ENCODE measurements at places on chromosomes 7 and 10.

- DNase-seq, result no peak
Observed at GRCh38 chr7:10913457-10913856, 60.2 kb upstream of the PHF14 start.

- DNase-seq, result no peak
Observed at GRCh38 chr10:31148951-31149350, 117.3 kb upstream of the ZNF438 start.

DNA sequence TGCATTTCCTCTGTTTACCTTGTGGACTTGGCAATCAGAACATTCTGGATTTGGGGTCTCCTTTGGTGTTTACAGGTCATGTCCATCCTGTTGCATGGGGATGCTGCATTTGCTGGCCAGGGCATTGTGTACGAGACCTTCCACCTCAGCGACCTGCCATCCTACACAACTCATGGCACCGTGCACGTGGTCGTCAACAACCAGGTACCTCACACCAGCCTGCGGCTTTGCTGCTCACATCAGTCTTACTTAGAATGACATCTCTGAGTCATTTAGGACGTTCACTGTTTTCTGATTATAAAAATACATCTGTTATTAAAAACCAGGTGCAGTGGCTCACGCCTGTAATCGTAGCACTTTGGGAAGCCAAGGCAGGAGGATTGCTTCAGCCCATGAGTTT lies 67.0 kb upstream of the ZMIZ2 start:
- no peak for DNase-seq

GRCh38 chr7:142897691-142898090 lies 12.1 kb upstream of the TRPV6 start:
- DNase-seq, result no peak

DNA sequence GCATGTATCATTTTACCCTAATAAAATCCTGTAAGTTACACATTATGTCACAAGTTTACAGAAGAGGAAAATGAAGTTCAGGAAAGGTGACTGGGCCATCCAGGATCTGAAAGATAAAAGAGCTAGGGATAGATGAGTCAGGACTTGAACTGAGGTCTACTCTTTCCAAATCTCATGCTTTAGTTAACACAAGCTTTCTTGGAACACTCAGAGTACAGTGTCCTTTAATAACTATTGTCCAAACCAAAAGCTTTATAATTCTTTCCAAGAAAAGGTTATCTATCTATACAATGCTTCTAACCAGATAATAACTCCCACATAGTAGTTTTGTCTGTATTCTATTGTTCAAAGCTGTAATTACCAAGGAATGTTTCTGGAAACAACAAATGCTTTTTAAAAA lies 164.6 kb downstream of the LRRN3 start:
- DNase-seq, result no peak

GRCh38 chr7:135143885-135144668 lies 3.8 kb upstream of the TMEM140 start:
- no peak for DNase-seq

GRCh38 chr7:28173531-28173930 lies 7.1 kb downstream of the JAZF1 start:
- DNase-seq, result no peak

- no peak for DNase-seq
Observed at GRCh38 chr10:4686644-4686996, 139.4 kb upstream of the AKR1E2 start.

DNA sequence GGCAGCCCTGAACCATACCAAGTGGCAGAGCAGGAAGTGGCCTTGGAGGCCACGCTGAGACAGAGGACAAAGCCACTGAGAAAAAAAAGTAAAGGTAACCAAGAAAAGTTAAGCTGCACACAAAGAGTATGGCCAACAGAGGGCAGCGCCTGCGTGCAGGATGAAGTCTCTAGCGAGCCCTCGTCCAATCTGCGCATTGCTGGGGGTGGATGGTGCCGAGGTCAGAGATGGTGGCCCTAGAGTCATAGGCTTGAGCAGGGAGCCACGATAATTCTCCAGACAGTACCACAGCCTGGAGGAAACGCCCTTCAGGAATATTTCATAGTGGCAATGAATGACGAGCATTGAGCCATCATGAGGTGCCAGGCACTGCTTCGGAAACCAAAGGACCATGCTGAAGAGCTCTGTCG lies 9.7 kb downstream of the ATP6V0E2 start:
- peak; percentile 57 for DNase-seq

GRCh38 chr10:49220031-49220430 lies 31.8 kb upstream of the TMEM273 start:
- no peak for DNase-seq

DNA sequence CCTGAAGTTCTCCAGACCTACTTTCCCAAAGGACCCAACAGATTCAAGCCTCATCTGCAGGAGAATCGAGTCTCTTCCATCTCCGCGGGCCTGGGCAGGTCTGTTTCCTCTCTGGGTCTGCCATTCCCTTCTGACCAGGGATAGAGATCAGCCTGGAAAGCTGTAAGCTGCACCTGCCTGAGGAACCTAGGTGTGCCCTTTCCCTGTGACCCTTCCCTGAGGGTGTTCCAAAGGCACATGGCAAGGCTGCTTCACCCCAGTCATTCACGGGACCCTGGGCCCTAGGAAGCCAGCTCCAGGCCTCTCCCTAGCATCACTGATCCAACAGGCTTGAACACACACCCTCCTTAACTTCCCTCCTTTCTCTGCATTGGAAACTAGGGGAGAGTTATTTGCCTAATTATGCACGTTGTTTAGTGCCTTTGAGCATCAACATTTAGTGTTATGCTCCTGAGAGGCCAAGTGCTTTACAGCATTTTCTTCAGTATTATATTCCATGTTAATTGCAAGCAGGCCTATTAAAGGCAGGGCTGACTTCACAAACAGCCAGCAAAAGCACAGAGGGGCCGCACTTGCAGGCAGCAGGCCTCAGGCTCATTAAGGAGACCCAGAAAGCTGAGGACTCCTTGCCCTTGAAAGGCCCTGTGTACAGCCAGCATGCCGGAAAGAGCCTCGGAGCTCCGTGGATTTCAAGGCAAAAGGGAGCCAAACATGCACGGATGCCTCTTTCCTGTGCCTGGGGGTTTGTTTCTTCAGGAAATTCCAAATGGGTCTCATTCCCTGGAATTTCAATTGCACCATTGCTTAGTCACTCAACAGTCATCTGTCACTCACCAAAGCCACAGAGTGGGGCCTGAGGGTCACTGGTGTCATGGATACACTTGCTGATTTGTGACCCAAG lies 91.0 kb upstream of the FAM20C start:
- no peak for DNase-seq

DNA sequence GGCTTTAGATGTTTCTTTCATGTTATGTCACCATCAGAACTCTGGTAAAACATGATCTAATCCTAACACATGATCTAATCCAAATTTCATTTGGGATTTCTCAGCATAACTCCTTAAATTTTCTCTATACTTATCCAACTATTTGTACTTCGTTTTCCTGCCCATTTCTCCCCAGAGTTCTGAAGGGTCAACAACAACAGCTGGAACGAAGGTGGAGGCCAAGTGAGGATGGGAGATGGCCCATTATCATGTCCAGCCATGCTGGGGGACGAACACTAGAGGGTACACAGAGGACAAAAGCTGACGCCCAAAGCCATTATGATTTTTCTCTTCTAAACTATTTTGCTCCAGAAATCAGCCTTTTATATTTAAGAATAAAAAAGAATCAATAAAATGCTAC lies 185.4 kb downstream of the DOCK4 start:
- no peak for DNase-seq

- DNase-seq, result no peak
Observed at GRCh38 chr10:100728928-100729861, 16.2 kb upstream of the PAX2 start.

DNA sequence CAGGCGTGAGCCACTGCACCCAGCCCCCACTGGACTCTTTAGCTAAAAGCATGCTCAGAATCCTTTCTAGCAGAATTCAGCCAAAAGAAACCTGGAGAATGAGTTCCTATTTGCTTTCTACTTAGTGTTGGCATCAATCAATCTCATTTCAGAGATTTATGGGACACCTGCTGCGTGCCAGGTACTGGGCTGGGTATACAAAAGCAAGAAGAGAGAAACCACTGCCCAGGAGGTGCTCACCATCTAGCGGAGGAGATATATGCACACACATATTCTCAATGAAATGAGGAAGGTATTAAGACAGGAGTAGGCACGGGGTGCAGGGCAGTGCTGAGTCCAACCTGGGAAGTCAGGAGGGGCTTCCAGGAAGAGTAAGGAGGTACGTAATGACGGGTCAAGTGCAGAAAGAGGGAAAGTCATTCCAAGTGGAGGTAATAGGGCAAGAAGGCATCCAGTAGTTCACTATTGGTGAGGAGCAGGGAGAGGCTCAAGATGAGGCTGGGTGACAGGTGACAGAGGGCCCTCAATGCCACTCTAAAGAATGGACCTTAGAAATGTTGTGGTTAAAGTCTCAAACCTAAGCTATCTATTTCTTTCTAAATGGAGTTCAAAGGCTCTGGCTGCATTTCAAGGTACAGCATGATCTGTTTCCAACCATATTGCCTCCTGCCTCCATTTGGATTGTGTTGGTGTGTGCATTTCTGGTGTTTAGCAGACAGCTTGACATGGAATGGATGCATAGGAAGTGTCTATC lies 22.1 kb downstream of the ABLIM1 start:
- DNase-seq, result no peak

- DNase-seq, result no peak
Observed at GRCh38 chr10:50990568-50991455, 83.5 kb upstream of the PRKG1 start.

DNA sequence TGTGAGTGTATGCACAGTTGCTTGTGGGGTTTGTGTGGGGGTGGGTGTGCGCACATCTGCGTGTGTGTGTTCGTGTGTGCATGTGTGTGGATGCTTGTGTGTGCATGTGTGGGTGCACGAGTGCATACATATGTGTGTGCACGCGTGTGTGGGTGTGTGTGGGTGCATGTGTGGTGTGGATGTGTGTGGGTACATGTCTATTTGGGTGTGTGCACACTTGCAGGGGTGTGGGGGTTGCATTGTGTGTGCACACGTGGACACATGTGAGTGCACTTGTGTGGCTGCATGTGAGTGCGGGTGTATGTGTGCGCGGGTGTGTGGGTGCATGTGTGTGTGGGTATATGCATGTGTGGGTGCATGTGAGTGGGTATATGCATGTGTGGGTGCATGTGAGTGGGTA lies 73.7 kb downstream of the NKX6-2 start:
- DNase-seq, result no peak

GRCh38 chr7:26052706-26053105 lies 99.3 kb upstream of the NFE2L3 start:
- DNase-seq, result no peak

DNA sequence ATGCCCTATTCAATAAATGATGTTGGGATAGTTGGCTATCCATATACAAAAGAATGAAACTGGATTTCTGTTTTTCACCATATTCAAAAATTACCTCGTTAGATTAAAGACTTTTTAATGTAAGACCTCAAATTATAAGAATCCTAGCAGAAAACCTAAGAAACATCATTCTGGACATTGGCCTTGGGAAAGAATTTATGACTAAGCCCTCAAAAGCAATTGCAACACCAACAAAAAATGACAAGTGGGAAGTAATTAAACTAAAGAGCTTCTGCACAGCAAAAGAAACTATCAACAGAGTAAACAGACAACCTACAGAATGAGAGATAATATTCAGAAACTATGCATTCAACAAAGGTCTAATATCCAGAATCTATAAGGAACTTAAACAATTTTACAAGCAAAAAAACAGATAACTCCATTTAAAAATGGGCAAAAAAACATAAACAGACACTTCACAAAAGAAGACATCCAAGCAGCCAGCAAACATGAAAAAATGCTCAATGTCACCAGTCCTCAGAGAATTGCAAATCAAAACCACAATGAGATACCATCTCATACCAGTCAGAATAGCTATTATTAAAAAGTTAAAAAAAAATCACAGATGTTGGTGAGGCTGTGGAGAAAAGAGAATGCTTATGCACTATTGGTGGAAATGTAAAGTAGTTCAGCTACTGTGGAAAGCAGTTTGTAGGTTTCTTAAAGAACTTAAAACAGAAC lies 309.8 kb downstream of the AHR start:
- no peak for DNase-seq

Measured in breast epithelium (tissue), 4 donors.